ENCODE measurements at places on chromosomes 7 and 10.

GRCh38 chr10:65325913-65326312 lies 1599.9 kb upstream of the LRRTM3 start:
- DNase-seq, result no peak

DNA sequence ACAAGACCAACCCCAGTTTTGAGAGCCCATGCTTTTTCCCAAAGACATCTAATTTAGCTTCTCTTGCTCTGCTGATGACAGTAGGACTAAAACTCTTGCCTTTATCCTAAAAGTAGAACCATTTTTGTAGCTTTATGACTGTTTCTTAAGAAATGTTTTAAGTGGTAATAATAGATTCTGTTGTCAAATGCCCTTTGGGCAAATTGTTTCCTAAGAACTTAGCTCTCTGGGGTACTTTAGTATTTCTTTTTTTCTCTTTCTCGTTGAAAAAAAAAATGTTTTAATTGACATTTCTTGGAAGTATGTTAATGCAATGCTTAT lies 157.4 kb downstream of the ARID5B start:
- DNase-seq, result no peak

- DNase-seq, result no peak
These were observed 64.9 kb downstream of the PRKG1 start for GRCh38 chr10:51139176-51139575.

GRCh38 chr7:36272567-36273269 lies 116.9 kb upstream of the ANLN start:
- DNase-seq, result no peak

- DNase-seq, result no peak
These were observed 293.7 kb downstream of the POU6F2 start for GRCh38 chr7:39271402-39271801.

GRCh38 chr7:70595755-70596597 lies 536.0 kb upstream of the GALNT17 start:
- DNase-seq, result peak; percentile 2

GRCh38 chr7:140314573-140315480 lies 83.5 kb downstream of the SLC37A3 start:
- DNase-seq, result no peak

- no peak for DNase-seq
These were observed 254.3 kb downstream of the DYNC1I1 start for GRCh38 chr7:96026611-96027010.

- no peak for DNase-seq
These were observed 8.0 kb downstream of the SLC18A2 start for GRCh38 chr10:117248750-117249465.

GRCh38 chr10:108303149-108303548 lies 1138.6 kb upstream of the SORCS1 start:
- DNase-seq, result no peak

- no peak for DNase-seq
These were observed 10.0 kb downstream of the MTURN start for GRCh38 chr7:30144657-30145306.

GRCh38 chr7:108351729-108352131 lies 104.5 kb downstream of the NRCAM start:
- DNase-seq, result no peak

- no peak for DNase-seq
These were observed 582.9 kb upstream of the ANKRD30A start for GRCh38 chr10:36542493-36542892.

- DNase-seq, result no peak
These were observed 680.2 kb downstream of the PCDH15 start for GRCh38 chr10:54120806-54121205.

DNA sequence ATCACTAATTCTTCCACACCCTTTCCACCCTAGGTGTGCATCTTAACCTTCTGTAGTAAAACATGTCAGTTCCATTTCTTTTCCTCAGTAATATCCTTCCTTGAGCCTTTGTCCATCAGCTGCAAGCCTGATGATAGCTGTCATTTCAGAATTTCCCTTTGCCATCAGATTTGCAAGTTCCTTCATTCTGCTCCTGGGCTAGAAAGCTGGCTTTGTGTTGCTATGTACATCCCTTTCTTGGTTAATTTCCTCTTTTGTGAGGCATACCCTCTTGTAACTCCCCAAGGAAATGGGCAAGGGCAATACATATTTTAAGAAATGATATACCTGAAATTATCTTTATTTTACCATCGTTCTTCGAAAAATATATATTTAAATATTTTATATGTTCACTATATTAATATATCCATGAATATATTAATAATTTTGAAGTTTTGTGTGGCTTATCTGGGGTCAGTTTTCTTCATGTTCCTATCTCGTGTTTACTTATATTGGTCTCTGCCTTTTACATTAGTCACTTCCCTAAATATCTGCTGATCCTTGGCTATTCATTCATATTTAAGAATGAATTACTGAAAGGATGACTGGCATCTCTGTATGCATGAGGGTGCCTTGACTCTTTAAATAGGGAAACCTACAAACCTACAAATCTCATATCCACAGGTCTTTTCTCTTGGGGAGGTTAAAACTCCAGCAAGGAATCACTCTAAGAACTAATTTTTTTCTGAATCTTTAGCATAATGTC lies 143.8 kb downstream of the ZNF22 start:
- no peak for DNase-seq

DNA sequence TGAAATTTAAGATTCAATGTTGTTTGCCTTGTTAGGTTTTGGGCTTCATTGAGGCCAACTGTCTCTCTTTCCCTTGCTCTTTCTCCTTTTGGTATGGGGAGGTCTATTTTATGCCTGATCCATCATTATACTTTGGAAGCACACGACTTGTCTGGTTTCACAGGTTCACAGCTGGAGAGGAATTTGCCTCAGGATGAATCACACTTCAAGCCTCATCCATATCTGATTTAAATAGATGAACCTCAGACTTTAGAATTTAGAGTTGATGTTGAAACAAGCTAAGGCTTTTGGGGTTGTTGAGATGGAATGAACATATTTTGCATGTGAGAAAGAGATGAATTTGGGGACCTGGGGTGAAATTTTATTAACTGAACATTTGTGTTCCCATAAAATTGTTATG lies 150.5 kb upstream of the IGFBP3 start:
- DNase-seq, result no peak

GRCh38 chr7:45179666-45180065 lies 22.1 kb downstream of the RAMP3 start:
- DNase-seq, result no peak

- no peak for DNase-seq
These were observed 10.4 kb upstream of the PIP4K2A start for GRCh38 chr10:22724773-22725172.

GRCh38 chr10:84095811-84096497 lies 43.4 kb upstream of the GHITM start:
- no peak for DNase-seq

GRCh38 chr7:107660381-107661080 lies at the start of gene SLC26A4:
SLC26A4 (plus strand) TSS chr7:107660828; CDS start chr7:107661642, 814 bp downstream.
- DNase-seq, result peak; percentile 50

DNA sequence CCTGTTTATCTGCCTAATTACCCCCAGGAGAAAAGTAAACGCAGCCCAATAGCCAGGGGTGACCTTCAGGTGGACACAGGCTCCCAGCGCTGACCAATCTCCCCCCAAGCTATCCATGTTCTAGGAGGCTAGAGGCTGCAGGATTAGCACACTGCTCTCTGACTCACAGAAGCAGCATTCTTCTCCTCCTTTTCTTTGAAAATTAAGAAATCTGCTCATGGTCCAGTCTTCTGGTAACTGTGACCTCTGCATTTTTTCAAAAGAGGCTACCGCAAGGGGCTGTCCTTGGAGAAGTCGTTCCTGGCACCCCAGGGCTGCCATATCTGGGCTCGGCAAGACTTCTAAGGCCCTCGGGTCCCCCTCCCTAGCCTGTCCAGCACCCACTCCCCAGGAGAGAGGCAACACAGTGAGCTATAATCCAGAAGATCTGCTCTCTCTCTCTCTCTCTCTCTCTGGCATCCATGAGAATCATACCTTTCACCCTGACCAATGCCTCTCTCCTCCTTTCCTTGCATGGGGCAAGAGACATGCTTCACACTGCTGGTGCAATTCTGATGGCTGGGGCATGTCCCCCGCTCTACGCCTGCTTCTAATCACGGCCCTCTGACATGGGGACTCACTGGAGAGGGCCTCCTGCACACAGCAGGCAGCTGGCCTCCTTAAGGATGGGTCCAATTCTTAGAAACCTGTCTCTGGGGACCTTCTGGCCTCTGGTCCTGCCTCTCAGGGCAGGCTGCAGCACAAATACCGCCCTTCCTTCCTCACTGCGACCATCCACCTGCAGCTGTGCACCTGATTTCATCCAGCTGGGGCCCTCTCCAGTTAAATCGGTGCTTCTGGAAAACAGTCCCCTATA lies 27.3 kb downstream of the ANXA11 start:
- DNase-seq, result no peak

GRCh38 chr10:104492329-104492940 lies 138.8 kb downstream of the CFAP58 start:
- no peak for DNase-seq

DNA sequence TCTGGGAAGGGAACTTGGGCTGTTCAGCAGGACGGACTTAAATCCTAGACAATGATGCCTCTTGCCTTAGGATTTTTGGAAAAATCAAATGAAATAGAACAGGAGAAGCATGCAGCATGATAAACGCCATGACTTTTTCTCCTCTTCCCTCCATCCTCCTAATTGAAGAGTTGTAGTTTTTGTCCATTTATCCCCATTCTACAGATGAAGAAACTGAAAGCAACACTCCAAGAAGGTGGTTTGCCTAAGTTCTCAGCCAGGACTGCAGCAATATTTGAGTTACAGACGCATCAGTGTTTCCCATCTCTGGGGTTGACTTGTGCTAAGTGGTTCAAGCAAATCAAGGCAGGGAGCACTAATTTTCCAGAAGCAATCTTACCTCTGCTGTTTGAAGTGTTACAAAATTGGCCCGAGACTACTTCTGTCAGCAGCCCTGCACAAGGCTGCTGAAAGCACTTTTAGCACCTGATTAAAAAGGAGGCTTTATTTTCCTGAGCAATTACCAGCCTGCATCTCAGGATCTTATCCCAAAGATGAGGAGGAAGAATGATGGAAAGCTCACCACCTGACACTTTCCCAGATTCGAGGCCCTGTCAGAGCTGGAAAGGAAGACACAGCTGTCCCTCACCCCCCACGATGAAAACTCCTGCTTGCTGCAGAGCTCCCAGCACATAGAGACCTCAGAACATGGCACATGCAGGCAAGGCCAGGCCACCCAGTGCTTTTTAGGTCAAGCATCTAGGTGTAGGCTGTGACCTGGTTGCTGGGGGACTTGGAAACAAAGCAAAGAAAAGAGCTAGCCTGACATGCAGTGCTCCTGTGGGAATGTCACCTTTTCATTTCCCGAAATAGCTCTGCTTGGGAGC lies 19.7 kb upstream of the C10orf71 start:
- no peak for DNase-seq

DNA sequence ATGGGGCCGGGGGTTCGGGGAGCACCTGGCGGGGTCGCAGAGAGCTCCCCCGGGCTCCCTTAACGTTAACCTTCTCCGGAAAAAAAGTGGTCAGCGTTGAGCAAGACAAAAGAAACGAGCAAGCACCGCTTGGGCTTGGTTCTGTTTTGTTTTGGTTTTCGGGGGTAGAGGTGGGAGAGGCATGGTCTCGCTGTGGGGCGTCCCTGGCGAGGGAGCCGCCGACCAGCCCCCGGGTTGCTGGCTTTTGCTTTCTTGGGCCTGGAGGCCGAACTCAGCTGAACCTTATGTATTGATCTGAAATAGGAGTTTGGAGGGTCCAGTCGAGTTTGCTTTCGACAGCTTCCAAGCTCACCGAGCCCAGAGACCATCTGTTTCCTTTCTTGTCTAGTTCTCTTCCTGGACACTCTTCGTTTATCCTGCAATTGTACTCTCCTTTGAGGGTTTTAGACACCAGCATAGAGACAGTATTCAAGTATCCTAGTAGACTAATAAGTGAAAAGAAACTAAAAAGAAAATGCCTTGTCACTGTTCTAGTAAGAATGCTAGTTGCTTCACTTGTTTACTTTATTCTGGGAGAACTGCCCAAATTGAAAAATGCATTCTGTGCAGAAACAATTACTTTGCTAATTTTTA lies 980 bp downstream of the FHIP2A start:
- DNase-seq, result no peak

DNA sequence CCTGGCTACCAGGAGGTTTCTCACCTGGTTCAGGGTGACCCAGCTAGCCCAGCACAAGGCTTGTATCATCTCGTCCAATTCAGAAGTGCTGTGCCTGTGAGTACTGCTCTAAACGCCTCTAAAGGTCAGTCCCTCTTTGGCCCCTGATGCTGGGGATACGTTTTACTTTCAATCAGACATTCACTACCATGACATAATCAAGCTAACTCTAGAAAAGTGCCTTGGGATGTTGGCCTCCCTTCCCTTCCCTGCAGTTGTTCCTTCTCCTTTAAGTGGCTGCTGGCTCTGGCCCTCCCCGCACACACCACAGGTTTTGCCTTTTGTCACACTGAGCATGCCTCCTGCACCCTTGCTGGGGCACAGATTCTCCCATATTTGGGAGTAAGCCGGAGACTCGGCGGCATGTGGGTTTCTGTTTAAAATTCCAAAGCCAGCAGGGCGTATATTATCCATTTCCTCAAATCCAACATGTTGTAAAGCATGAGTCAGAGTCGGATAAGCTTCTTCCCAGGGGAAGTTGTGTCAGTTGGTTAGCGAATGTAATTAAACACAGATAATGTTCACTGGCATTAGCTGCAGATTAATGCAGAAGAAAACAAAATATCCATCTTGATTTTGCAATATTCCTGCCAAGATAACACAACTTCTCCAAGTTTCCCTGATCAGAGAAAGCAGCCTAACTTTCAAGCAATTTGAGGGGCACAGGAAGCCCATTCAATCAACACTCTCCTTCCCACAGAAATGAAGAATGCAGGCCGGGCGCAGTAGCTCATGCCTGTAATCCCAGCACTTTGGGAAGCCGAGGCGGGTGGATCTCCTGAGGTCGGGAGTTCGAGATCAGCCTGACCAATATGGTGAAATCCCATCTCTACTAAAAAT lies 31.8 kb upstream of the VCL start:
- DNase-seq, result no peak

DNA sequence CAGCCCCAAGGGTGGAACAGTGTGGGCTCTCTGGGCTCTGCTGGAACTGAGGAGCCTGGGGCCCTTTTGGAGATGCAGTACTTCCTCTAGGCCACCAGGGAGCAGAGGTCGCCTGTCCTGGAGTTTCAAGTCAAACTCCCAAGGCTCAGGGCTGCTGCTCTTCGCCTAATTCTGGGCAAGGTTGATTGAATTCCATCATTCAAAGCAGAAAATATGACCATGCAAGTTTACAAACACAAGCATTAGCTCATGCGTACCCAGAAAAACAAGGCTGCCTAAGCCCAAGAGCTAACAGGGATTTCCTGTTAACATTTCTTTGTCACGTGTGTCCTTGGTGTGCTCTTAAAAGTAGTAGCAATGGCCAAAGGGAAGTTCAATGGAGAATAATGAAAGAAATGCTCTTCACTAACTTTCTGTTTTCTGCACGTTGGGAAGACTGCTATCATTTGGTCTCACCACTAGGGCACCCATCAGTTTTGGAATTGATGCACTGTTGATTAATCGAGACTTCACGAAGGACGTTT lies 20.1 kb downstream of the LDB3 start:
- DNase-seq, result peak; percentile 29

DNA sequence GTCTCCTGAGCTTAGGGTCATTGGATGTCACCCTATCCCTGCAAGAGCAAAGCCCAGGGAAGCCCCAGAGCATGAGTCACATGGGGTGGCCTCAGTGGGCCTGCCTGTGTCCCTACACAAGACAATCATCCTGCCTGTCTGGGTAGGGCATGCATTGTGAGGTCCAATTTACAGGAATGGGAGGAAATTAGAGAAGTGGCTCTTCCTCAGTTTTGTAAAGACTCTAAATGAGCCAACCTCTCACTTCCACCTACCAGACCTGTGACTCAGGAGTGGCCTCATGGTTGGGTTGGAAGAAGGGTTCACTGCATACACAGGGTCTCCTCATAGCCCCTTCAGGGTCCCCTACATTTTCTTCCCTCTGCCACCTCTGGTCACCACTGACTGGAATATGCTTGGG lies 43.6 kb upstream of the SMNDC1 start:
- no peak for DNase-seq

GRCh38 chr10:36766940-36767339 lies 358.5 kb upstream of the ANKRD30A start:
- no peak for DNase-seq

All from activated T-cell treated with anti-CD3 and anti-CD28 coated beads for 48 hours (primary cell).